ENCODE measurements at places on chromosomes 11 and 22.

DNA sequence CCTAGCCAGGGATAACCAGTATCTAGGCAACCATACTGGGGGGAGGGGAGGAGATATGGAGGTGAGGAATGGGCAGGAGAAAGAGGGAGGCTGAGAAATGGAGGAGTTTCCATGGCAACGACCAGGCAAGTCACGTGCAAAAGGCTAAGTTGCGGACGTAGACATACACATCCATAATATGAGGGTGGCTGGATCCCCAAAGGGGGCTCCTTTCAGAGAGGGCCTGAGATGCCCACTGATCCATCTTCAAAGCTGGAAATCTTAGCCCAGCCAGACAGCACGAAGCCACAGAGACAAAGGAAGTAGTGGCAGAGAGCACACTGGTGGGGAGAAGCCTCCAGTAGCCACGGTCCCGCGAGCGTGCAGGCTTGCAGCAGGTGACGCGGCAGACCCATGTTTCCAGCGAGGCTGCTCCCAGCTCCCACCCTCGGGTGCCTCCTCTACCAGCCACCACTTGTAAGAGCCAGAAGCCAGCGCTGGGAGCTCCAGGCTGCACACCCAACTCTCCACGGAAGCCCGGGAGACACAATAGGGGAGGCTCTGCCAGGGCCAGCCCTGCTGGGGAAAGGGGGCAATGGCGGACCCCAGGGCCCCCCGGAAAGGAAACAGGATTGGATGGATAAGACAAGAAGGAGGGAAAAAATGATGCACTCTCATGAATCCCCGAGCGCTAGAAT lies 938 bp downstream of the FXYD6 start:
- no peak for DNase-seq

GRCh38 chr11:71437879-71438278 lies 10.3 kb downstream of the DHCR7 start:
- DNase-seq = no peak

- no peak for DNase-seq
These were observed 23.5 kb downstream of the B3GAT1 start for GRCh38 chr11:134388590-134388989.

DNA sequence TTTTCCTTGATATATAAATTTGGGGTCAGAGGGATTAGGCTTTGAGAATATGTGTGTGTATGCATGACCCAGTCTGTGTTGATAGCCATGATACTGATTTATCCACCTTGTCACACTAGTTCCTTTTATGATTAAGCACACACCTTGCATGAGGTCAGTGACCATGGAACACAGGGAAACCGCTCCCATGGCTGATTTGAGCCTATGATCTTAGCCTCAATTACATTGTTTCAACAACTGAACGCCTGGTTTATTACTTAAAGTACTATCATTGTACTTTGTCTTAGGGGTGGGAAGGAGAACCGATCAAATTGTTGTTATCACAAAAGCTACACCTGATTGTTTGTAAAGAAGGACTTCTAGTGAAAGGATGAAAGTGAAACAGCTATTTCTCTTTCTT lies 70.7 kb downstream of the ARFGAP2 start:
- no peak for DNase-seq

DNA sequence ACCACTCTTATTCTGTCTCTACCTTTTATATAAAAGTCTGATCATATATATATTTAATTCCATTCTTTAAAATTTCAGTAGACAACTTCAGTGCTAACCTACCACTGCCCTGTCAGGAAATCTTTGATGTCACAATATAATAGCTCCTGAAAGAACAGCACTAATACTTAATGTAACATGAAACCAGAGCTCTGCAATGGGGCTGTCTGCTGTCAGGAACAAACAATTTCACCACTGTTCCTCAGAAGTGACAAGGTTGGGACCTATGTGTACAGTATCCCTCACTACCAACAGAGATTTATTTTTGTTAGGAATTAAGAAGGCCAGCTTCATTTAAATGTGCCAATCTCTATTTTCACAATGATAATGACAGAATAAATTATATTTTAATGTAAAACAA lies 165.5 kb upstream of the C11orf58 start:
- no peak for DNase-seq

- DNase-seq = no peak
These were observed 261.4 kb upstream of the ISX start for GRCh38 chr22:34804604-34805003.

- DNase-seq = no peak
These were observed 476 bp upstream of the BARX2 start for GRCh38 chr11:129374993-129375750.

DNA sequence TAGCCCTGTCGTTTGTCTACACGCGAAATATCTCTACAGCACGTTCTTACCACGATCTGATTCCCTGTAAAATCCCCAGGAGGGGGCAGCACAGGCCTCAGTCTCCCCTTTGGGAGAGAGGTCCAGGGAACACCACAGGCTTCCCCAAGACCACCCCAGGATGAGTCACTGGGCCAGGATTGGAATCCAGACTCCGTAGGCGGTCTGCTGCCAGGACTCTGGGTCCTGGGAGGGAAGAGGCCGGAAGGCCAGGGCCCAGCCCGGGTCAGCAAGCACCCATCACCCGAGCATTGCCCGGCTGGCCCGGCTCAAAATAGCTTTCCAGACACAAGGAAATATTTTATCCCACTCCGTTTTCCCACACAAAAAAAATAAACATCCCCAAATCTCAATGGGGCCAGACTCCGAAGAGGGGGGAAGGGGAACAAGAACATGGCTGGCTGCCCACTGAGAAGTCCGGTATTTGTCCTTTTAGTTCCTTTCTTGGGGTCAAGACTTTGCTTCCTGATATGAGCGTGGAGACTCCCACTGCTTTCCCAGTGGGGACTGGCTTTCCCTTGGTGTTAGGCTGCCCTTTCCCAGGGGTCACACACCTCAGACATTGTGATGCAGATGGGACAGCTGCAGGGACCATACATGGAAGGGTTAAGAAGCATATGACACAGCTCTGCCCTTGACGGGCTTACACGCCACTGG lies 91.3 kb downstream of the LRRC32 start:
- DNase-seq = no peak

DNA sequence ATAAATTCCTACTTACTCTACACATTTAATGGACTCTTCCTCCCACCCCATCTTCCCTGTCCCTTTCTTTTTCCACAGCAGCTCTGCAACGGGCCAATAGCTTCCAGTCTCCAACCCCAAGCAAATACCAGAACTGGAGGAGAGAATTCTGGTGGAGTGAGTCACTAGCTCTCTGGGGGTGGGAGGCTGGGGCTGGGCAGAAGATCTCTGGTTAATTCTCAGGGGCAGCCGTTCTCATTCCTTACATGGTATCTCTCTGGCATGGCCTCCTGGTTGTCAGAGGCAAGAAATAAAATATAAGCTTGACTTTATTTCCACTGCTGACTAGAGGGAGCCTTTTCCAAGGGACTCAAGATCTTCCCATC lies 90.4 kb upstream of the PARVA start:
- DNase-seq = no peak

DNA sequence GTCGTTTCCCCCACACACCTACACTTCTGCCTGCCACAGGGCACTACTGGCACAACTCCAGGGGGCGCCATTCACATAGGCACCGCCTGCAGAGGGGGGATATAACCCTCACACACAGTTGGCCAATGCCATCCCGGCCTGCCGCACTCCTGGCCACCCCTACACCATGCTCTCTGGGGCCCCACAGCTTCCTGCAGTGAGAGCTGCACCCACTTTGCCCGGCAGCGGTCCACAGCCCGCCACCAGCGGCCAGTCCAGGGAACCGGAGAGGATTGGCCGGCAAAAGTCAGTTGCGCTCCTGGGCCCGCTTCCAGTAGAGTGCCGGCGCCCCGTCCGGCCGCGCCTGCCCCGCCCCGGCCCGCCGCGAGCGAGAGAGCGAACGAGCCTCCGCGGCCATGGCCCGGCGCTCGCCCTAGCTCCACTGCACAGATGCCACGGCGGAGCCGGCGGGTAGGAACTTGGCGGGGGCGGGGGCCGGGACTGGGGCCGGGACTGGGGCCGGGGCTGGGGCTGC lies 25.6 kb upstream of the SUSD2 start:
- DNase-seq = no peak

GRCh38 chr22:41198027-41198580 lies 7.0 kb upstream of the L3MBTL2 start:
- DNase-seq = no peak

- no peak for DNase-seq
These were observed 154.8 kb upstream of the RASSF10 start for GRCh38 chr11:12854297-12854661.

DNA sequence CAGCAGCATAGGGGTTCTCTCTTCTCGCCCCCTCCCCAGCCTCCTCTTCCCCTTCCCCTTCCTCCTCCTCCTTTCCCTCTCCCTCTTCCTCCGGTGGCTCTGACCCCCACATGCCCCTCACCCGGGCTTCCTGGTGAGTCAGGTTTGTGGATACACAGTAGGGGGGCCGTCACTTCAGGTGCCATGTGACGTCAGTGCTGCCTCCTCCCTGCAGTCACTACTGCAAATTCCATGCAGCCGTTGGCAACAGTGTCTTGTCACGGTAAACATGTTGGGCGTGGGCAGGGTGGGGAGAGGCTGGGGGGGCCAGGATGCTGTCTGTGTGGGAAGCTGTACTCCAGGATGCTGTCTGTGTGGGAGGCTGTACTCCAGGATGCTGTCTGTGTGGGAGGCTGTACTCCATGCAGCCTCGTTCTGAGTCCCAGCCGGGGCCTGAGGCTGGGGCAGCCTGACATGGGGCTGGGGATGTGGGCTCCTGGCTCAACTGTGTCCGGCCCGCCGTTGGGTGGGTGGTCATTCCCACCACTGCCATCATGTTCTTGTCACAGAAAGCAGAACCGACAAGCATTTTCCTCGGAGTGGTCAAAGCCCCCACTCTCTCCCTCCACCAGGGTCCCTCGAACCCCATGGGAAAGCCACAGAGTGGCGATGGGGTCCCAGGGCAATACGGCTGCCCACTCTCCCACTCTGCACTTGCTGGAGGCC lies 2.4 kb upstream of the MUC2 start:
- no peak for DNase-seq

- no peak for DNase-seq
These were observed 39.9 kb upstream of the ANO1 start for GRCh38 chr11:70038034-70038834.

- no peak for DNase-seq
These were observed 56.0 kb downstream of the COMMD9 start for GRCh38 chr11:36233204-36233603.

- no peak for DNase-seq
These were observed 33.9 kb downstream of the AP2A2 start for GRCh38 chr11:959608-960007.

DNA sequence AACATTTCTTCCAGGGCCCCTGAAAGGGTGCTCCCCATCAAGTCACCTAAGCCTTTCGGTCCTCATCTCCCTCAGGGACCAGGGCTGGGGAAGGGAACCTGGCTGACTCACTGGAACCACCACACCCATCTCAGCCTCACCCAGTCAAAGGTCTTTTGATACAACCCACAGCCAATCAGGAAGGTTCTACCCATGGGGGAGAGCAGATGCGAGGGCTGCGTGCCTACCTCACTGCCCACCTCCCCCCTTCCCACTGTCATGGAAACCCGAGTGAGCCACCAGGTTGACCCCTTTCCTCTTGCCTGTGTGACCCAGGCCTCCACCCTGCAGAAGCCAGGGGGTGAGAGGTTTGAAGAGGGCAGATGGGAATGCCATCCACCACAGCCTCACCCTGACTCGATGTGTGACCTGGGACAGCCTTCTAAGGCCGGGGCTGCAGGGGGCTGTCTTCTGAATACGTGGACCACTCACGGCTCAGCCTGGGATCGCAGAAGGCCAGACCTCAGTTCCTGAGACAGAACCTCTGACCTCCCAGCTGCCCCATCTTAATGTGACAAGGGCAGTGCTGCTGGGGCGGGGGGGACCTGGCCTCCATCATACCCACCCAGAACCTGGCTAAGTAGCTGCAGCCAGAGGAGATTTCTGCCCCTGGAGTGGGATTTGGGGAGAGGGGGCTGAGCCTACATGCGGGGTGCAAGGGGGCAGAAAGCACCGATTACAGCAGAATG lies 2.7 kb downstream of the MDK start:
- no peak for DNase-seq

- DNase-seq = peak; percentile 51
These were observed 138.8 kb upstream of the SORL1-AS1 start for GRCh38 chr11:121591405-121592033.

GRCh38 chr22:32515084-32515483 lies 40.5 kb downstream of the FBXO7 start:
- no peak for DNase-seq

DNA sequence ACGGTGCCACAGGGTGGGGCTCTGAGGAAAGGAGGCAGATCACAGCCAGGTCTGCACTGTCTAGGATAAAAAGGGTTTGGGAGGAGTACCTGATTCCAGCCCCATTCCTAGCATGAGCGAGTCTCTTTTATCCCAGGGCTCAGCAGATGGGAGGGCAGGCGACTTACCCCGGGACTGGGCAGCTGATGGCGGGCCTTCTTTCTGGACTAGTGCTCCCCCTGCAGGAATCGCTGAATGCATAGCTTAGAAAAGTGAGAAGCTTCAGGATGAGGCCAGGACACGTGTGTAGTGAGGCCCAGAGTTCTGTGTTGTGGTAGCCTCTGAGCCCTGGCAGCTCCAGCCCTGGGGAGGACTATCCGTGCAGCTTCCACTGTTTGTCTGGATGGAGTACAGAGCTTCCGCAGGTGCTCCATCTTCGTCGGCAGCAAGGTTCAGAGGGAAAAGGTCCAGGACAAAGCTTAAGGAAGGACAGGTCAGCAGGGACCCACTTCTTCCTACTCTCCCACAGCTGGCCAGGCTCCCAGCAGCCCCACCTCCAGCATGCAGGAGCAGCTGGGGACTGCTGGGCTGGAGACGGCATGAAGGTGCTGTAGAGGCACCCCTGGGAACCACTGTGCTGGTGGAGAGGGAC lies 30.4 kb downstream of the COMMD9 start:
- no peak for DNase-seq

GRCh38 chr11:60235321-60235720 lies 7.6 kb downstream of the MS4A4E start:
- DNase-seq = no peak

GRCh38 chr11:7306900-7307299 lies 55.2 kb downstream of the SYT9 start:
- DNase-seq = no peak

- peak; percentile 64 for DNase-seq
These were observed 17.1 kb upstream of the RBM4B start for GRCh38 chr11:66694732-66695207.

DNA sequence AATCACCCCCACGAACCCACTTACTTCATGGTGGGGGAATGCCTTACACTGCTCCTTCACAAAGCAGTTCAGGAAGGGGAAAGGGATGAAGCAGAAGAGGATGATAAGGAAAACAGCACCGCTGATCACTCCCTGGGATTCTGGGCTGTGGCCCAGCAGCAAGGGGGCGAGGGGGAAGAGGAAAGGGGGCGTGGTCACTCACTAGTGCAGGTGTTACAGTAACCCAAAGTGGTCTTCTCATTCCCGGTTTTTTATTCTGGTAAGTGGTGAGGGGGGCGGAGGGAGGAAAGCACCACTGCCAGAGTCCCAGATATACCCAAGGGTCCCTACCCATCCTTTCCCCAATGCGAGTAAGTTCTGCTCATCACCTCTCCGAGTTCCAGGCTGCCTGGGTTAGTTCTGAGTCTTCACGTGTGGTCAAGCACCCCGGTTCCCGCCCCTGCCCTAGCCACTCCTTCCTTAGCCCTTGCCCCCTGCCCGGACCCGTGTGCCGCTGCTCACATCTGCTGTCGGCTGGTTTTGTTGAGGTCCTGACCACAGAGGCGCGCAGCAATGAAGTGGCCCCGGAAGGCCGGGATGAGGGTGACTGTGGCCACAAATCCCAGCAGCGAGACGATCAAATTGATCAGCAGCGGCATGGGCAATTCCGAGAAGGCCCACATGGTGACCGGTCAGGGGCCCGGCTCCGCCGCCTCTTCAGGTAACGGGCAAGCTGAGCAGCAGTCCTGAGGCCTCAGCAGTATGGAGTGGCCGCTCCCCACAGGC lies 477 bp downstream of the DPAGT1 start:
- no peak for DNase-seq
